ENCODE measurements at places on chromosomes 4 and X.

DNA sequence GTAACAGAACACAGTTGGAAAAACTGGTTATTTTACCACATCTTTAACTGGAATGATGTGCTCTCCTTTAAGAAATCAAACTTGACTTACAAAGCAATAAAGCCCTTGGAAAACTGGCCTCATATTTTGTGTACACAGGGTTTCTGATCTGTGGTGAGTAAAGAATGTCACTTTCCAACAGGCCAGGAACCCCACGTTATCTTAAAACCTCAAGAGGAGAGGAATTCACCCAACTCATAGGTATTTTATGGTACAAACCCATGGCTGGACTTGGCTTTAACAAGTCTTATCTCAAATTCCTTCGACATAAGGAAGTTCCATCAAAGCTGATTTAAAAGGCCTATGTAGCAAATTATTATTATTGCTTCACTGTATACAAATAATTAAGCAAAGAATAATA, 1735.1 kb downstream of the PCDH7 start:
- no peak for DNase-seq

DNA sequence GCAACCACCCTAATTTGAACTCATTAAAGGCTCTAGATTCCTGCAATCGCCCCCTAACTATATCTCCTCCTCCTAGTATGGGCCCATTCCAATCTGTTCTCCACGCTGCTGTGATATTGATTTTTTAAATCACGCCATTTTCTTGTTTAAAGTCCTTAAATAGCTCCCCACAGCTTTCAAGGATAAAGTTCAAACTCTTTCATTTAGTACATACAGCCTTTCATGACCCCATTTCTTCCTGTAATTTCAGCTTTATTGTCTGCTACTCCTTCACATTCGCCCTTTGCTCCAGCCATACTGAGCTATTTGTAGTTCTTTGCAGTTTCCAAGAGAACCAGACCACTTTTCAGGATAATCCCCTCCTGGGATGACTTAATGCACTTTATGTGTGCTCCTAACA, 118.5 kb downstream of the GC start:
- no peak for DNase-seq

- DNase-seq = no peak
Observed at GRCh38 chr4:7828793-7829301, 110.8 kb downstream of the AFAP1 start.

- no peak for DNase-seq
Observed at GRCh38 chr4:154184238-154184637, 307.4 kb downstream of the DCHS2 start.

GRCh38 chr4:2255501-2256155, 6.3 kb downstream of the MXD4 start:
- DNase-seq = peak; percentile 26

GRCh38 chr4:90120037-90120436, 7.2 kb upstream of the CCSER1 start:
- DNase-seq = no peak

DNA sequence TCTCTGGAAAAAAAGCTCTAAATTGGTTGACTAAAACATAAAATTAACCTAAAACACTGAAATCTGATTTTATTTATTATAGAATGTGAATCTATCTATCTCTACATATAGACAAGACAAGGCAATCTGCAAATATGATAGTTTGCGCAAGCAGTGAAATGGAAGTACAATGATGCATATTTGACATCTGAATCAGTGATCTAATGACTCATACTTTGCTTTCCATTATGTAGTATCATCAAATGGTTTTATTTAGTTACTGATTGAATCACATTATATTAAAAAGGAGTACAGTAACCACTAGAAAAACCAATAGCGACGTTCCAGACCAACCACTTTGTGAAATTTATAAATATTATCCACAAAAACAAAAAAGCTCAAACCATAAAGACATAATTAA, 1969.3 kb downstream of the PCDH7 start:
- DNase-seq = no peak

DNA sequence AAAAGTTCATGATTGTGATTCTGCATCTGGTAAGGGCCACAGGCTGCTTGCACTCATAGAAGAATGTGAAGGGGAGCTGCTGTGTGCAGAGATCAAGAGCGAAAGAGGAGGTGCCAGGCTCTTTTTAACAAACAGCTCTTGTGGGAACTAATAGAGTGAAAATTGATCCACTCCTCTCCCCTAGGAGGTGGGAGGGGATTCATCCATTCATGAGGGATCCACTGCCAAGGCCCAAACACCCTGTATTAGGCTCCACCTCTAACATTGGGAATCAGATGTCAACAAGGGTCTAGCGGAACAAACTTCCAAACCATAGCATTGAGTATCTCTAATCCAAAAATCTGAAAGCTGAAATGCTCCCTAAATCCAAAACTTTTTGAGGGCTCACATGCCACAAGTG, 16.4 kb upstream of the PPID start:
- DNase-seq = no peak

DNA sequence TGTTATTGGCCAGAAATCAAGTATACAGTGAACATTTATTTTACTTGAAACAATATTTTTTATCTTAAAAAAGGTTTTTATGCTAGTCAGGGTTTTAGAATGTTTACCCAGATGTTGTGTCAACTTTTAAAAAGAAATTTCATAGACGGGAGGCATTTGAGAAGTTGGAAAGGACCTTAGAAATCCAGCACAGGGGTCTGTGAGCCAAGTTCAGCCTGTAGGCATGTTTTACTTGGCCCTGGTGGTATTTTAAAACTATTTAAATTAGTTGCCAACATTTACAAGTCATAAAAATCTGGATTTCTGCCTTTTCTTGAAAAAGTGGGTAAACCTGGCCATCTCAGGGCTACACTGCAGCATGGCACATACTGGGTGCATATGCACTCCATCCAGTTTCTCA, 25.5 kb upstream of the FHL1 start:
- DNase-seq = no peak

DNA sequence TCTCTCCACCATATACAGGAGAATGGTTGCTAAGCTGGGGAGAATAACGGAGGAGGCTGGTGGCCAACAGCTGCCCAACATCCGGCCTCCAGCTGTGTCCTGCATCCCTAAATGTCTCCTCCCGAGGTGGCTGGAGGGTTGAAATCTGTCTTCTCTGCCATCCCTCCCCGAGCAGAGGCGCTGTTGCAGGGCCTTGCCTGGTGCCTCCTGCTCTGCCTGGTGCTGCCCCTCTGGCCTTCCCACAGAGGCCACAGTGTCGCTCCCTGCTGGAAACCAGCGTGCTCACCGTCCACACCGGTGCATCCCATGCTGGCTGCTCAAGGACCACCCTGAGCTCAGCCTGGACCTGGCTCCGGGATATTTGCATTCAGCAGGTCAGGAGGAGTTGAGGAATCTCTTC, 115.2 kb downstream of the ENPP6 start:
- DNase-seq = no peak

Measured in upper lobe of left lung (tissue), 6 donors.